ENCODE measurements at places on chromosomes 4 and X.

DNA sequence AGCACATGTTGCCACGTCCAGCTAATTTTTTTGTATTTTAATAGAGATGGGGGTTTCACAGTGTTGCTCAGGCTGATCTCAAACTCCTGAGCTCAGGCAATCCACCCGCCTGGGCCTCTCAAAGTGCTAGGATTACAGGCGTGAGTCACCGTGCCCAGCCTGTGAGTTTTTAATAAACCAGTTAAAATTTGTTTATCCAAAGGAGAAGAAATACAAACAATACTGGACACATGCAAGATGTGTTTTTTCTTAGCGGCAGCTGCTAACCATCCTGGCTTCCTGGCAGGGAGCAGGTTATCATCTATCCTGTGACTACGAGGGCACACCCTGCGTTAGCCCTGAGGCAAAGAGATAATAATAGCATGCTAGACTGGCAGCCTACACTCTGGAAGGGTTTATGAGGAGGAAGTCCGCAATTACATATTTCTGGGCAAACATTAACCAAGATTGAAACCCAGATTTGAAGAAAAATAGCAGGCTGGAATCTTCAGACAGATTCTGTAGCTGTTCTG lies 191.4 kb downstream of the SPRY1 start:
- no peak for DNase-seq

DNA sequence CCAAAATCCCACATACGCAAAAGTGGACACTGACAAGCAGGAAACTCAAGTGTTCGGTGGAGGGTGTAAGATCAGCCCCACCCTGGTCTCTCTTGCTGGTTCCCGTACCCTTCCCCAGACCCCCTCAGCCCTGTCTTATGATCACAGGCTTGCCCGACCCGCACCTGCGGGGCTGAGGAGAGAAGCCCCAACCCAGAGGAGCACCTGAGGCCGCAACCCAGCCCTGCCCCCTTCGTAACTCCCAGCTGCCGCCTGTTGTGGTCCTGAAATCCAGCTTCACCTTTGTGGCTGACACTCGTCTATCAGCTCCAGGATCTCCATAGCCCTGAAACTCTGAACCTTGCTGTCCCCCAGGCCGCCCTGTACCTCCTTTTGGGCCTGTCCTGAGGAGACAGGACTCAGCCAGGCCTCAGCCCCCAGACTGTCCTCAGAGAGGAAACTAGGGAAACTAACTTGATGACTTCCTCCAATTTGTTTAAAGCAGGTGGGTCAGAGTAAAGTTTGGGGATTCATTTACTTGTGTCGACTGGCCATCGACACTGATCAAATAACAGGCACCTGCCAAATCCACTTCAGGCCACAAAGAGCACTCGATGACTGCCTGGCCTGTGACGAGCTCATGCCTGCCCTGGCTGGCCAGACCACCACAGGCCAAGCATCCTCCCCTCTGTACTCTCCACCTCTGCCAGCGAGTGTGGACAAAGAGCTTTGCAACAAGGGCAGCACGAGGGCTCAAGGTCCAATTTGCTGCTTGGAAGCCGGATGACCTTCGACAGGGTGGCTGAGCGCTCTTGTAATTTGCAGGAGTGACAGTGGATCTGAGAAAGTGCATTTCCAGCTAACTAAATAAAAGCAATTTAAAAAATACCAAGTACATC lies 19.3 kb downstream of the DCTD start:
- no peak for DNase-seq

DNA sequence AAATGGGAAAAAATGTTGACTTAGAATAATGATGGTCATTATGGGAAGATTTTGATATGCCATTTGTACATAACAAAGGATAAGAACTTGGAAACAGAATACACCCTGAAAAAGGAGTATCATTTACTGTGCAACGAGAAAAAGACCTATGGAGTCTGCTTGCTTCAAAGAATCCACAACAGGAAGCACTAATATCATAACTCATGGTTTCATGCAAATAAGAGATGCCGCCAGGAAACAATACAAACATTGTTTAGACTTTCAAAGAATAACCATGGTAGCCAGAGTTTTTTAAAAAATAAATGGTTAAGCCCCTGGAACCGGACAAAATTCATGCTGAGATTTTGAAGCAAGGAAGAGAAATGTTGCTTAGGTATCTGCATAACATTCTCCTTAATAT lies 139.9 kb upstream of the ETNPPL start:
- DNase-seq, result no peak

- DNase-seq, result no peak
Measured at GRCh38 chr4:169438057-169438480, 167.3 kb upstream of the SH3RF1 start.

- no peak for DNase-seq
Measured at GRCh38 chrX:36414056-36414455, 494.5 kb downstream of the CFAP47 start.

- no peak for DNase-seq
Measured at GRCh38 chrX:128439159-128439558, 387.0 kb upstream of the ACTRT1 start.

GRCh38 chr4:37780444-37781130 lies 45.9 kb upstream of the PGM2 start:
- DNase-seq, result peak; percentile 69

DNA sequence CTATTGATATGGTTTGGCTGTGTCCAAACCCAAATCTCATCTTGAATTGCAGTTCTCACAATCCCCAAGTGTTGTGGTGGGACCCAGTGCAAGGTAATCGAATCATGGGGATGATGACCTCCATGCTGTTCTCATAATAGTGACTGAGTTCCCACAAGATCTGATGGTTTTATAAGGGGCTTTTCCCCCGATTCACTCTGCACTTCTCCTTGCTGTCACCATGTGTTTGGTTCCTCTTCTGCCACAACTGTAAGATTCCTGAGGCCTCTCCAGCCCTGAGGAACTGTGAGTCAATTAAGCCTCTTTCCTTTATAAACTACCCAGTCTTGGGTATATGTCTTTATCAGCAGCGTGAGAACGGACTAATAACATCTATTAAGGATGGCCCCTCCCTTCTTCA lies 68.8 kb downstream of the FBXW7 start:
- DNase-seq, result no peak

DNA sequence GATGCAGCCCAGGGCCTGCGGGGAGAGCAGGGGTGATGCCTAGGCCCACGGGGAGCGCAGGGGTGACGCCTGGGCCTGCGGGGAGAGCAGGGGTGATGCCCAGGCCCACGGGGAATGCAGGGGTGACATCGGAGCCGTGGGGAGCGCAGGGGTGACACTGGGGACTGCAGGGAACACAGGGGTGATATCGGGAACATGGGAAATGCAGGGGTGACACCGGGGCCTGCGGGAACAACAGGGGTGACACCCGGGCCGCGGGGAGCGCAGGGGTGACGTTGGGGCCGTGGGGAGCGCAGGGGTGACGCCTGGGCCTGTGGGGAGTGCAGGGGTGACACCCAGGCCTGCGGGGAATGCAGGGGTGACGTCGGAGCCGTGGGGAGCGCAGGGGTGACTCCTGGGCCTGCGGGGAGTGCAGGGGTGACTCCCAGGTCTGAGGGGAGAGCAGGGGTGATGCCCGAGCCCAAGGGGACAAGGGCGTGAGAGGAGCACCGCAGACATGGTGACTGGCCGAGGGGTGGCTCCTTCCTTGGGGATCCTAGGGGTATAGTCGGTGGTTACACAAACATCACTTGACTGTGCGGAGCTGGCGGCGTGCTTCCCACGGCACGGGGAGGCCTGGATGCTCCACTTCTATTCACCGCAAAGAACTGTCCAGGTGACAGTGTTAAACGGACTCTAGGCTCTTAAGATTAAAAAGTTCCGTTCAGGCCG lies 38.0 kb downstream of the GAK start:
- no peak for DNase-seq
